ENCODE measurements at places on chromosomes 7 and 10. TPM values are rescaled to one million over a fixed set of nuclear protein-coding genes. Genes with fewer than 3 reads are reported as not detected.

Gene NOS3
- 6.0 TPM for total RNA-seq

GRCh38 chr10:121497513-121498470 is 100.5 kb downstream of the FGFR2 start:
- DNase-seq = no peak

- DNase-seq = no peak
Measured at GRCh38 chr10:43372765-43373361, 1.4 kb downstream of the FXYD4 start.

- no peak for DNase-seq
Measured at GRCh38 chr7:107332488-107333269, 137.2 kb upstream of the GPR22 start.

GRCh38 chr10:69647819-69648218 is 17.8 kb downstream of the FAM241B start:
- DNase-seq = no peak

GRCh38 chr10:99630433-99630832 is 10.2 kb upstream of the SLC25A28 start:
- DNase-seq = no peak

DNA sequence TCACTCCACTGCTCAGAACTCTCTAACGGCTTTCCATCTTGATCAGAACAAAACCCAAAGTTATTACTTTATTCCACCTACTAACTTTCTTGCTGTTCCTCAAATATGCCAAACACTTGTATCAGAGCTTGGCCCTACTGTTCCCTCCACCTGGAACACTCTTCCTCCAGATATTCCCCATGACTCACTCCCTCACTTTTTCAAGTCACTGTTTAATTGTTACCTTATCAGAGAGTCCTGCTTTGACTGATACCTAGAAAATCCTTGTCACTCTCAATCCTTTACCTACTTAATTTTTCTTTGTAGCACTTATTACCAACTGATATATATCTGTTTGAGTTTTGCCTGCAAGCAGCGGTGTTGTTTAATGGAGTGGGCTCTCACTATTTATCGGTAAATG is 5.6 kb upstream of the NFKB2 start:
- DNase-seq = no peak

GRCh38 chr7:50768485-50769474 is 13.9 kb downstream of the GRB10 start:
- DNase-seq = no peak

DNA sequence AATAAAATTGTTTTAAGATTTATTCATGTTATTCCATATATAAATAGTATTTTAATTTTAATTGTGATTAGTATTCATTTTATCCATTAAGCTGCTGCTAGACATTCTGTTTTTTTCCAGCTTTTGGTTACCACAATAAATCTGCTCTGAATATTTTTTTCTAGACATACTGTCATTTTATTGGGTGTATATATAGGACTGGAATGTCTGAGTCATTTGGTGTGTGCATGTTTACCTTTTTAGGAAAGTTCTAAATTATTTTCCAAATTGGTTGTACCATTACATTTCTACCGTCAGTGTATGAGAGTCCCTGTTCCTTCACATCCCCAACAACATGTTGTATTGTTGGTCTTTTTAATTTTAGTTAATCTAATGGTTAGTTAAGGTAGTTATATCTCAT is 1138.1 kb downstream of the REEP3 start:
- DNase-seq = no peak

GRCh38 chr10:114079421-114079820 is 35.8 kb downstream of the ADRB1 start:
- no peak for DNase-seq

DNA sequence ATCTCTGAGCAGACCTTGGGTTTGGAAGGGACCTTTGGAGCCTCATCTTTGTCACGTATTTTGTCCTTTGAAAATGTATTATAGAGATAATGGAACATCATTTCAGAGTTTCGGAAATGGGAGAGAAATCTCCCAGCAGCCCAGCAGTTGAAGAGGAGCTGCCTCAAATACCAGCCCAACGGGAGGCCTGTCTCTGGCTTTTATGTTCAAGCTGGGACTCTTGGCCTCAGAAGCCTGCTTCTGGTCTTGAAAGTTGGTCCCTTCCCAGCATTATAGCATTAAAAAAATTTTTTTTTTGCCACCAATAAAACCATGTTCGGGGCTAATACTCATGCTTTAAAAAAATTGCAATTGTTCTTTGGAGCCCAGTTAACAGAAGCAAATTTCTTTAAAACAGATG is 73.4 kb upstream of the CTBP2 start:
- DNase-seq = no peak

DNA sequence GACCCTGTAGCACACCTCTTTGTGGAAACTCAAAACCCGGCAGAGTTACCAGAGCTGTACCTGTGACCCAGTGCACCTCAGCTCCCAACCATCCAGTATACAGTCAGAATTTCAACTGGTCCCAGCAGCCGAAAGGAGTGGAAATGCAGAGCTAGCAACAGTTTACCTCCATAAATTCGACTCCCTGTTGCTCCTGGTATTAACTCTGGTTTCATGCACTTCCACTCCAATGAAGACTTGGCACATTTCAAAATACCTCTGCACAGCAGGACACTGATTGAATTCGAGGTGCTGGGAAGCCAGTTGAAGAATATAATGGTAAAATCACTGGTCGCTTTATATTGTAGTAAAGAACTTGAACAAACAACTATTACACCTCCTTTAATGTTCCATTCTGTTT is 17.9 kb upstream of the TIAL1 start:
- DNase-seq = no peak

GRCh38 chr10:64699244-64699643 is 1178.0 kb downstream of the REEP3 start:
- DNase-seq = no peak

DNA sequence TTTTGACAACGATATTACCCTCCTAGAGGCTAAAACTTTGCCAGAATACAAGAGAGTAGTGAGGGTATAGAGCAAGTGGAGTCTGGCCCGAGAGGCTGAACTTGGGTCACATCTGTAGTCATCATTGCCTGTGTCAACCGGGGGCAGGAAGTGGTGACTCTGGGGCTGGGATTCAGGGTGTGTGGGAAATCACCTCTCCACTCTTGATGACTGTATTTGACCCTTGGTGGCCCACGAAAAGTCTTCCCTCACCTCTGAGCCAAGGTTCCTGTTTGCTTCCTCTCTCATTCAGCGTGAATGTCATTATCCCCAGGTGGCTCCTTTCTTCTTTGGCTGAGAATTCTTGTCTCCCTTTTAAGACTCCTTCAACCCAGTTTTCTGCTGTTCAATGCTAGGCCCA is 240.4 kb downstream of the ABCA13 start:
- no peak for DNase-seq

GRCh38 chr10:114662646-114663217 is 4.7 kb upstream of the ABLIM1 start:
- DNase-seq = no peak

GRCh38 chr7:43791665-43792064 is 33.2 kb downstream of the BLVRA start:
- no peak for DNase-seq

DNA sequence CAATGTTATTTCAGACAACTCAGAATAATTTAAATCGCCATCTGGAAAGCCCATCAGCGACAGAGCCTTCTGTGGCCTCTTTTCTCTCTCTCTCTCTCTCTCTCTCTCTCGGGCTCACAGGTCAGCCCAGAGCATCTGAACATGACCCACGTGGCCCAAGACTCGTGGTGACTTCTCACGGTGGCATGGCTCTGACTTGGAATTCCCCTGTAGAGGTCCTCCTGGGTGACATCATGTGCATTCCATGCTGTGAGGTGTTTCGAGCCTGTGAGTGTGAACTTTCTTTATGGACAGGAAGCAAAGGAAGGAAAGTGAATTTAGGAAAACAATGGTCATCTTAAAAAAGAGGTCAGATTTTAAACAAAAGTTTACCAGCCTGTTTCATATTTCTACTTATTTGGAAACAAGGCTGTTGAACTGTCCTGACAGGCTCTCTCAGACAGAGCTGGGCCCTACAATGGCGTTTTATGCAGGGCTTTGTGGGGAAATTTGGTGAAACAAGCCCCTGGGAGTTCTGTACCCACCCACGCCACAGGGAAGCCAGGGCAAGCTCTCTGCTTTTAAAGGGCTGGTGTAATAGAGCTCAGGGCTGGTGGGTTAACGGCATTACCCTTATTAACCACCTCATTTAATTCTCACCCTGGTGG is 359.7 kb upstream of the ZNF32 start:
- no peak for DNase-seq

Gene C7orf57
- 0.21 TPM for total RNA-seq

Gene TMEM229A
- 2.0 TPM for total RNA-seq

Gene BTBD16
- 2.6 TPM for total RNA-seq

Gene CYP26C1
- not detected for total RNA-seq

DNA sequence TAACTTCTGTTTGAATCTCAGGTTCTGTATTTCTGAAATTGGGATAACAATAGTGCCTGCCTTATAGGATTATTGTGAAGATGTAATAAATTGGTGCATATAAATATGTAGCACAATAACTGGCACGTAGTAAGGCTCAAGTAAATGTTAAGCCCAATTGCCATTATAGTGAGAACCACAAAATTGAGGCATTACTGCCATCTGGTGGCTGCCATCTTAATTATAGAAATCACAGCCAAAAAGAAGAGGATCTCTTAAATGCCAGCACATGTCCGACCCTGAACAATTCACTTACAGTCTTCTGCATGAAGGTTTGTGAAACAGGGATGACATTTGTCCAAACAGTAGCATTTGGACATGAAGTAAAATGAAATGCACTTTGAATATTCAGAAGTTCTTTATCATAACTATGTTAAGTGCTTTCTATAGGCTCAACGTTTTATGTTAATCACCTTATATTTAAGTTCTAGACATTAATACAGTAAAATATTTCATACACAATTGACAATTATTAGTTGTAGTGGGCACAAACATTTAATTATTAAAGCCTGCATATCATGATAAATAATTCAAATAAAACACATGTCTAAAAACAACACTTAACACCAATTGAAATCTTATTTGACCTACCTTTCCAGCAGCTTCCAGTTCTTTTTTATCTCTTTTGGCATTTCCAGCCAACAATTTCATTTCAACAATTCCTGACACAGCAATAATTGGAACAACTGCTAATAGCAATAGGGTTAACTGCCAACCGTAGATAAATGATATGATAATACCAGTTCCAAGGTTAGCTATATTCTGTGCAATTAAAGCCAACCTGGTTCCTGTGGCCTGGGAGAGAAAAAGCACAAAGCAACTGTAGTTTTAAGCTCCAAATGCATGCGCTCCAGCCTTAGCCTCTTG is 58.5 kb downstream of the ABCB4 start:
- DNase-seq = peak; percentile 13

DNA sequence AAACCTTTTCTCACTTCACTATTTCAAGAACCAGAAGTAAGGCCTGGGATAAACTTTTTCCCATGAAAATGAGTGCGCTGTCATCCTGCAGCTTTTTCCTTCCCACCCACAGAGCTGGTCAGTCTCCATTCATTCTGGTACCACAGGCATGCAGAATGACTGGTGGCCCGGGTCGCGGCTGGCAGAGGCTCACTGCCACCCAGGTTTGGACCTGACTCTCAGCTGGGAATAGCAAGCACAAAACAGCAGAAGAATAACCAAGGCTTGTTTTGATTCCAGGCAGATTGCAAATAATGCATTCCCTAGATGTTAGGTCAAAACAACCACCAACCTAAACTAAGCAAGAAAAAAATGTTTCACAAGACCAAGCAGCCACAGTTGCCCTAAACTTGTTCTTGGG is 190.5 kb upstream of the NRP1 start:
- no peak for DNase-seq

DNA sequence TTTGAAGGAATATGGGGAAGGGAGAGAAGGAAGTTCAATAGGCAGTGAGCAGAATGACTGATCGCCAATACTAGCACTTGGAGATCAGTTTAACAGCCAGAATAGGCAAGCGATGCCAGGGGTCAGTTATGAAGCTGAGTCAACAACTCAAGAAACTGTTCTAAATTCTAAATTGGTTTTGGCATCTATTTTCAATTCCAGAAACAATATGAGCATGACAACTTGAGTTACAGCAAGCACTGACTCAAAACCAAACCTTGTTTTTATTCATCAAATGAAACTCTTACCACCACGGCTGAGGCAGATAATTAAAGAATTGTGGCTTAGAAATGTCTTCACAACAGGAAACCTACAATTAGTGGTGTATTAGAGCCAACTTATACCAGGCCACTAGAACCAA is 180.5 kb upstream of the ASAH2 start:
- DNase-seq = no peak

- DNase-seq = no peak
Measured at GRCh38 chr7:47402941-47403866, 178.7 kb downstream of the TNS3 start.

- DNase-seq = no peak
Measured at GRCh38 chr10:64486149-64486548, 964.9 kb downstream of the REEP3 start.

- no peak for DNase-seq
Measured at GRCh38 chr10:127033216-127034033, 128.2 kb downstream of the DOCK1 start.

Measured in urinary bladder (tissue), 4 donors.